A549 treated with ZK216348 at 1 μM for 4 hours (cell line): ENCODE measurements at places on chromosomes 11 and 22. TPM values are rescaled to one million over a fixed set of nuclear protein-coding genes. Genes with fewer than 3 reads are reported as not detected.

GAL3ST3 gene
- not detected in 5 replicates for total RNA-seq

OR10D3 gene
- not detected in 5 replicates for total RNA-seq

RELA gene
- 54.3 to 80.3 TPM (median 76.8 TPM) in 5 replicates for total RNA-seq

TEX54 gene
- not detected in 5 replicates for total RNA-seq

RBMXL2 gene
- total RNA-seq = not detected in 5 replicates

ALKBH8 gene
- 6.9 to 10.8 TPM (median 8.1 TPM) in 5 replicates for total RNA-seq

UBQLNL gene
- 0.09 TPM in 1 of 5 replicates, not detected in the others for total RNA-seq

F2 gene
- total RNA-seq = 2.0 to 3.0 TPM (median 2.4 TPM) in 5 replicates

FAM227A gene
- total RNA-seq = 0.68 to 1.1 TPM (median 0.95 TPM) in 5 replicates

SRRD gene
- total RNA-seq = 18.2 to 25.9 TPM (median 23.3 TPM) in 5 replicates

OR6X1 gene
- not detected in 5 replicates for total RNA-seq

BLID gene
- total RNA-seq = not detected in 5 replicates

MUC5AC gene
- 0.79 to 3.9 TPM (median 2.7 TPM) in 5 replicates for total RNA-seq

SAA1 gene
- total RNA-seq = 0.58 to 1.2 TPM (median 0.89 TPM) in 5 replicates

KRTAP5-11 gene
- total RNA-seq = not detected in 5 replicates

APOA4 gene
- not detected in 5 replicates for total RNA-seq

FAT3 gene
- total RNA-seq = 0.27 to 0.67 TPM (median 0.49 TPM) in 5 replicates

LINC01488 gene
- not detected in 5 replicates for total RNA-seq

B3GAT1 gene
- total RNA-seq = not detected in 5 replicates

GLB1L3 gene
- not detected in 5 replicates for total RNA-seq

CASP12 gene
- not detected in 5 replicates for total RNA-seq

TENM4 gene
- total RNA-seq = 0.14 to 0.20 TPM in 2 of 5 replicates, not detected in the others

SNU13 gene
- total RNA-seq = 121 to 188 TPM (median 163 TPM) in 5 replicates

GAB4 gene
- total RNA-seq = not detected in 5 replicates

MPPED2 gene
- total RNA-seq = not detected in 5 replicates

GRAMD1B gene
- total RNA-seq = 25.1 to 42.8 TPM (median 38.8 TPM) in 5 replicates

MRGPRE gene
- total RNA-seq = 0.09 to 0.17 TPM (median 0.14 TPM) in 3 of 5 replicates, not detected in the others

CYP2R1 gene
- total RNA-seq = 10.8 to 13.1 TPM (median 11.3 TPM) in 5 replicates

BTG4 gene
- 0.21 to 0.27 TPM in 2 of 5 replicates, not detected in the others for total RNA-seq

PAX6 gene
- total RNA-seq = 0.39 to 2.9 TPM (median 0.87 TPM) in 5 replicates

SYT8 gene
- total RNA-seq = 0.41 to 0.51 TPM in 2 of 5 replicates, not detected in the others

CBLIF gene
- total RNA-seq = not detected in 5 replicates

MMP13 gene
- 0.09 to 0.15 TPM in 2 of 5 replicates, not detected in the others for total RNA-seq

SGSM1 gene
- total RNA-seq = 0.18 to 0.46 TPM (median 0.24 TPM) in 5 replicates

C22orf31 gene
- not detected in 5 replicates for total RNA-seq

CSKMT gene
- 5.8 to 16.2 TPM (median 12.6 TPM) in 5 replicates for total RNA-seq

PKDREJ gene
- not detected in 5 replicates for total RNA-seq

GLYATL1 gene
- 0.07 TPM in 1 of 5 replicates, not detected in the others for total RNA-seq

OR51B6 gene
- total RNA-seq = not detected in 5 replicates

TP53AIP1 gene
- total RNA-seq = 0.15 TPM in 1 of 5 replicates, not detected in the others

DCDC1 gene
- 0.32 to 0.67 TPM (median 0.59 TPM) in 5 replicates for total RNA-seq

TTC12 gene
- 4.8 to 12.7 TPM (median 6.1 TPM) in 5 replicates for total RNA-seq

CYTH4 gene
- 0.34 to 2.1 TPM (median 0.76 TPM) in 5 replicates for total RNA-seq

C22orf39 gene
- total RNA-seq = 12.2 to 18.3 TPM (median 15.2 TPM) in 5 replicates

MIOX gene
- not detected in 5 replicates for total RNA-seq

XKR3 gene
- total RNA-seq = not detected in 5 replicates

IL10RA gene
- total RNA-seq = 0.06 to 0.09 TPM in 2 of 5 replicates, not detected in the others

MB gene
- total RNA-seq = 5.5 to 9.1 TPM (median 7.8 TPM) in 5 replicates

RAG1 gene
- total RNA-seq = 0.05 to 0.27 TPM (median 0.18 TPM) in 4 of 5 replicates, not detected in the other

UBASH3B gene
- total RNA-seq = 33.4 to 49.4 TPM (median 41.6 TPM) in 5 replicates
